IMR-90 (cell line): ENCODE measurements at places on chromosomes 5 and 9. TPM values are rescaled to one million over a fixed set of nuclear protein-coding genes. Genes with fewer than 3 reads are reported as not detected.

GRCh38 chr5:173742432-173742816, 126.0 kb upstream of the BOD1 start:
- DNase-seq = no peak

GRCh38 chr5:60993425-60993824, 48.4 kb downstream of the NDUFAF2 start:
- no peak for DNase-seq

- DNase-seq = peak; percentile 20
Observed at GRCh38 chr5:97101189-97101910, 41.1 kb downstream of the LIX1 start.

DNA sequence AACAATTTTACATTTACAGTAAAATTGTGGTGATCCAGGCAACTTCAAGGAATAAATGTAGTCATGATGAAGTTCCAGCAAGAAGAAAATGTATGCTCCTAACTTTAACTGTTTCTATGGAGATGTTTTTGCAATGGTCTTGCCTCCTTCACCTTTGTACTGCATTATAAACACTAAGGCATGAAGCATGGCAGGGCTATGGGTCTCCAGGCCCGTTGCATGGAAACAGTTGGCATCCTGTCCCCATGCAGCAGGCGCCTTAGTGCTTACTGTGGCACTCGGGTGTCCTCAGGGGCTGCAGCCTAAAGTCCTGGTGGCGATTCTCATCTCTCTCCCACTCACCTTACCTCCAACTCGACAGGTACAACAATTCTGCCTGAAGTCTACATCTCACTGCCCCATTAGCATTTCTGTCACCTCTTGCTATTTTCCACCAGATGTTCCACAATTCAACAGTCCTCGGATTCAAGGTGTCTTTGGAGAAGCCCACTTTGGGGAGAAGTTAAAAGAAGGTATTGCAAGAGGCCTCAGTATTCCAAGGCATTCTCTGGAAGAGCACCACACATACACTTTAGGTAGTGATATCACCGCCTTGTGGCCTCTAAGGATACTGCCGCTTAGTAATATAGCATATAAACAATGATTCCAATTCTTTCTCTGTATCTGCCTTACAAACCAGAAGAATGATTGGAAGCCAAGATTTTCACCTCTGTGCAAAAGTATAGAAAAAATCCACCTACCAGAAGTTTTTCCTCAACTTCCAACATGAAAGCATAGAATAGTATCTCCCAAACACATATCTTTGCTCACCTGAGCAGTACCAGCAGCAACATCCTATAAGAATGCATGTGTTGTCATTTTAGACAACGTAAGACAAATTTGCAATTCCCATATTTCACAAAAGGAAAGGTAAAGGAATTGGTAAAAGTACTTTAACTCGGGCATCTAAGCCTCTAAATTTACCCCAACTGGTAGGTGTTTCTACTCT, 5.1 kb downstream of the LIFR start:
- DNase-seq = peak; percentile 73

Gene PIP5KL1
- 0.28 and 0.36 TPM in 2 replicates for total RNA-seq

Gene SUSD3
- total RNA-seq = 0.28 and 0.54 TPM in 2 replicates

Gene PCDHGA12
- total RNA-seq = 8.8 and 9.7 TPM in 2 replicates
